Natural killer cell (primary cell): ENCODE measurements at places on chromosomes 3 and 15.
A peak's percentile ranks its signal among the peaks of the same experiment; 100 is the strongest.

DNA sequence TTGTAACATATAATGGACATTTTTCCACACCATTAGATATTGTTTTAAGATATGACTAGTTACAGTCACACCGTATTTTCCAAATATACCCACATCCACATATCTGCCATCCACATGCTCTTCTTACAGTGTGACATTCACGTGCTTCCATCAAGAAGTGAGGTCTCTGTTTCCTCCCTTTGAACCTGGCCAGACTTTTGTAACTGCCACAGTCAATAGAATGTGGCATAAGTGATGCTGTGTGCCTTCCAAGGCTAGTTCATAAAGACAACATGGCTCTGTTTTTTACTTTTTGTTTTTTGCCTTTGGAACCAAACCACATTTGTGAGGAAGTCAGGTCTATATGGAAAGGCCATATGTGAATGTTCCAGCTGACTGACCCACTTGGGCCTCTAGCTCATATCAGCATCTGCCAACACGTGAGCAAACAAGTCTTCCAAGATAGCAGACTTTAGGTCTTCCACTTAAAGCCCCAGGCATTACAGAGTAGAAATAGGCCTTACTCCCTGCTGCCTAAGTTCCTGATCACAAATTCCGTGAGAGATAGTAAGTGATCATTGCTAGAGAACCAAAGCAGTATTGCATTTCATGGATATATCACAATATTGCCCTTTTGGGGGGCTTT lies 27.1 kb downstream of the EIF1B start:
- DNase-seq: no peak

- DNase-seq: no peak
Observed at GRCh38 chr3:78611278-78611677, 1156.5 kb downstream of the ROBO1 start.

- no peak for DNase-seq
Observed at GRCh38 chr3:158912188-158912587, 110.3 kb downstream of the MFSD1 start.

GRCh38 chr3:99859825-99860224 lies 42.2 kb downstream of the CMSS1 start:
- DNase-seq: no peak

- no peak for DNase-seq
Observed at GRCh38 chr3:123071146-123071545, 4.3 kb downstream of the PDIA5 start.

DNA sequence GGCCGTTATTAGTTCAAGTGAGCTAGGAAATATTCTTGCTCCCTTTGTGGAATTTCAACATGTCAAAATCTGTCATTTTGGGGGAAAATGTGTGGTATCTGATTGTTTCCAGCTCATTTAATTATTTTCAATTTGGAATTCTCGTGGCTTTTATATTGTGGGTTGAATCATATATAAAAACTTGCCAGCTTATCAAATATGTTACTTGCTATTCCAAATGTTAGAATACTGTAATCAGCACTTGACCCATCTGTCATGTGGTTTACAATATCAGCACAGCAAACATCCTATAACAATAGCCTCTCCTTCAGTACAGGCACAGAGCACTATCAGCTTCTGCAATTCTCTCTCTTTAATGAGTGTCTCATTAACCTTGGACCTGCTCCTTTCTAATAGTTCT lies 130.2 kb upstream of the FEZF2 start:
- DNase-seq: no peak

DNA sequence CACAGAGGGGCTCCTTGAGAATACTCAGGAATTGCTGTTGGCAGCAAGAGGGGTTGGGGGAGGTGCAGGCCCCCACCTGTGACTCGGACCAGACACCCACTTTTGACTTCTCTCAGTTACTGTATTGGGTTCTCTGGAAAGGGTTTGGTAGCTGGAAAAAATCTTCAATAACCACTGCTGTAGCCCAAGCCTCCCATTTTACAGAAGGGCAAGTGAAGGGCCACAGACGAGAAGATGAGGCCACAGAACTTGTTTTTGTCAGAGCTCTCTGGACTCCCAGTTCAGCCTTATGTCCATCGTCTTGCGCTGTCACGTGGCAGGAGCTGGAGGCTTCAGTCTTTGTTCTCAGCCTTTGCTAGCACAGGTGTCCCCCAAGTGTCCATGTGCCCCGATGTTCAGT lies 12.7 kb upstream of the TATDN2 start:
- DNase-seq: no peak

DNA sequence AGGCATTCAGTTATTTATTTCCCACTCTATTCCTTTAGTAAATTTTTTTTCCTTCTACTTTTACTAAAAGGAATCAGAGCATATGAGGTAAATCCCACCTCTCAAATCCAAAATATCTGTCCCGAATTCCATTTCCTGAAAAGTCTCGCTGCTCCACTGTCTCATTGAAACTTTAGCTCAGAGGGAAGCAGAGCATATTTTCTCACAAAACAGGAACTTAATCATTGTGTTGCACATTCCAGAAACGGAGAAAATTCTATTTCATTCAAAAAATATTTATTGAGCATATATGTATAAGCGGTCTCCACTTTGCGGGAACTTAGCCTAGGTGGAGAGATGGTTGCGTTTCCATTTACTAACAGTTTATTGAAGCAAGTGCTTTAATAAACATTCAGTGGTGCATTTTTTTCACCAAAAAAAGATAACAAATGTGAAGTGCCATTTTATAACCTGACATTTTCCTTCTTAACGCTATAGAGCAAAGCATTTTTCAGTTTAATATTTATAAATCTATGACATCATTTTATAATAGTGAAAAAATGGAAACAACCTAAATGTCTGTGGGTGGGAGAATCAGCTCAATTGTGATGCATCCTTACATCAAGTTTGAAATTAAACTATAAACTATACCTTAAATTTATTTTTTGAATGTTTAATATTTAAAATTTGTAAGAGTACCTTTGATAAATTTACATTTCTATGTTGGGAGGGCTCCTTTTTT lies 67.2 kb upstream of the CSTA start:
- no peak for DNase-seq

DNA sequence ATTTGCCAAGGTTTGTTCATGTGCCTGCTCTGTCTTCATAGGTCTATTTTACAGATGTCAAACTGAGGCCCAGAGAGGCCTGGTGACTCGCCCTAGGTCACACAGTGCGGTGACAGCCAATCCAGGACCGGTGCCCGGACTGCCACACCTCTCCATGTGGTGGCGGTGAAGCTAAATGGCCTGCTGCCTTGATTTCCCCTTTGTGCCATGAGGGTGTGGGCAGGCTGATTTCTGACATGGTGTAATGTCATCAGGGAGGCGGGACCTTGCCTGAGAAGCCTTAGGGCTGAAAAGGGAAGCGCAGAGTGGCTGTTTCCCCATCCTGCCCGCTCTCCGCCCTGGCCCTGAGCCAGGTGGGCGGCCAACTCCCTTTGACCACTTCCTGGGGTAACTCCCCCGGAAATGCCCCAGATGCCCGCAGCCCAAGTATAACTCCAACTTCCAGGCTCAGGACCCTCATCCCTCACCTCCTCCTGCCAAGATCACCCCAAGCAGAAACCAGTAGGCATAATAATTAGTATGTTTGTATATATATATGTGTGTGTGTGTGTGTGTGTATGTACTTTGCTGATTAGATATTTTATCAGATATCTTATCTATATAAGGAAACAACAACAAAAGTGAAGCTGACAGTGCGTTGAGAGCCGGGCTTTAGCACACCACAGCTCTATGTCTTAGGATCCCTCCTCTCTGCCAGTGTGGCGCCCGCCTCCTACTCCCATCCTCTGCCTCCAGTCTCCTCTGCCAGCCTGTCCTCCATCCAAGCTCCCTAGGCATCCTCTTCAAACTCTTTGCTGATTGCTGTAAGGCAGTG lies 63.9 kb downstream of the IQSEC1 start:
- peak; percentile 80 for DNase-seq

DNA sequence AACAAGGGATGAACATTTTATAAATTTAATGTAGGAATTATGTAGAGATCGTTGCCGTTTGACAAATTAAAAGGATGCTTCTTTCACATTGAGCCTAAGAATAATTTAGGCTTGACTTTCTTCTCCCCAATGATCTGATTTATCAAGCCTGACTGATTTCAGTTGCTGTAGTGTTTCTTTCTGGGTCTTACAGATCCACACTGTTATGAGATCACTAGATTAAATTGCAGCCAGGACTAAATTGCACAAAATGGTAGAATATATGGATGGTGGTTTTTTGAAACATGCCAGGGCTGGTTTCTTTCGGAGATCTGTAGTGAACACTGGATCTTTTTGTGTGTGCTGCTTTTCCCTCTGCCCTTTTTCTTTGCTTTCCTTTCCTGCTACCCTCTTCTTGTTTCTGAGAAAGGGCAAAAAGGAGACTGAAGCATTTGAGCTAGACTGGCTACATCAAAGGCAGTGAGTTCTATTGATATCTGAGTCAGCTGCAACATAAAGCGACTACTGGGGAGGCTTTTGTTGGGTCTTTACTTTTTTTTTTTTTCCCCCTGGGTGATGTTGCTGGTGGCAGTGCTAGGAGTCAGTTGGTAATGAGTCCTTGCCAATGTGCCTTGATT lies 83.0 kb downstream of the AKAP13 start:
- no peak for DNase-seq

DNA sequence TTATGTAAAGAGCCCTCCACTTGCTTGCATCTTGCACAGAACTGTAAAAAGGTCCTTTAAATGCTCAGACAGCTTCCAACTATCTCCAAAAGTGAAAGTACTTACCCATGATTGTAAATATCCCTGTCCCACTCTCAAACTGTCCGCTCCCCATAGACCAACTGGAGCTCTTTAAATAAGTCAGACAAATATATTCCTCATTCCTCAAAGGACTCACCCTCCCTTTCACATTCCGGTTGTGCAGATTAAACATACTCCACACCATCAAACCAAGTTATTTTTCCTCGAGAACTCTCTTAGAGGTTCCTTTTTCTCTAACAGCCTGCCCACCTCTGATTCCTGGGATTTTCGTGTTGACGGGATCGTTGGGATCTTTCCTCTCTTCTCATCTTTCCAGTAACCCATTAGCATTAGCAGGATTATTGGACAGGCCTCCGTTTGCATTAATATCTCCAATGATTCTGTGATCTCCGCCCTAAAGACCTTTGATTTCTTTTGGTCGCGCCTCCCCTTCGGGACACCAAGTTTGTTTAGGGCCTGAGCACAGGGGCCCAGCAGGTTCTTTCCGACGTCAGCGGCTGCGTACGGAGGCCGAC lies 763 bp downstream of the GOLGB1 start:
- DNase-seq: no peak

- DNase-seq: no peak
Observed at GRCh38 chr15:94991718-94992117, 760.4 kb downstream of the MCTP2 start.

DNA sequence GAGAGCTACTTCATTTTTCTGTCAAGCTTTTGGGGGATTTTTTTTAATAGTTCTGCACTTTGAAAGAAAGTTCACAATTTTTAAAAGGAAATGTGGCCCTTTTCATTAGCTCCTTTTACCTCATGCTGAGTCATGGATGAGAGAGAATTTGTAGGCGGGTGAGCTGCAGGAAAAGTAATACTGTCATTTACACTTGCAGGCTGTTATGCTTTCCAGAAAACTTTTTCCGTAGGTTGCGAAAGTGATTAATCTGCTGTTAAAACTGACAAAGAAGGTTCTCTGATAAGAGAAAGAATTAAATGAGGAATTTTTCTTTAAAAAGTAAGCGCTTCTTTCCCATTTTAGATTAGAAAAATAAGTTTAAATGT lies 430.2 kb downstream of the LPP start:
- DNase-seq: no peak

DNA sequence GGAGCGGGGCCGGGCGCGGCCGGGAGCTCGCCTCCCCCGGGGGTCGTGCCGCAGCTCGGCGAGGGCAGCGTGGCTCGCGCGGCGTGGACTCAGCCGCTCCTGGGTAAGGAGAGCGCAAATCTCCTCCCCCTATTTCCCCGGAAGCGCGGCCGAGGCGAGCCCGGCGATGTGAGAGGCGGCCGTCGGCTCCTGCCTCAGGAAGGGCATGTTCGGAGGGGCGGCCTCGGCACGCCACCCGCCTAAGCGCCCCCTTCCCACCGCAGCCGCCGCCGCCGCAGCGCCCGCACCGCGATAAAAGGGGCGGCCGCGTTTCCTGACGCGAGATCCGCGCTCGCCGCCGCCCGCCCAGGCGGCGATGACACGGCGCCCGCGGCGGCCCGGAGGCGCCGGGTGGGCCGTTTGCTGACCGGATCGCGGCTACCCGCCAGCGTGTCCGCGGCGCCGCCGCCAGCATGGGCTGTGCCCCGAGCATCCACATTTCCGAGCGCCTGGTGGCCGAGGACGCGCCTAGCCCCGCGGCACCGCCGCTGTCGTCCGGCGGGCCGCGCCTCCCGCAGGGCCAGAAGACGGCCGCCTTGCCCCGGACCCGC lies at the start of gene PDE8A:
Gene PDE8A, plus strand, starts transcription at position 146 of the 590 bp plus-strand sequence. Its CDS starts 307 bp downstream, at position 453.
- peak; percentile 71 for DNase-seq

GRCh38 chr15:94607176-94607654 lies 375.9 kb downstream of the MCTP2 start:
- no peak for DNase-seq
